Heart right ventricle (tissue), 16 donors: ENCODE measurements at places on chromosomes 5 and 9. TPM values are rescaled to one million over a fixed set of nuclear protein-coding genes. Genes with fewer than 3 reads are reported as not detected.

- H3K4me3 ChIP-seq = peak overlapping the region; percentile 80
- H3K36me3 ChIP-seq = no peaks in the 10 kb centered on the region
- peak; percentile 81 for DNase-seq
- no peaks in the 10 kb centered on the region for H3K4me1 ChIP-seq
- peak overlapping the region; percentile 87 for H3K27ac ChIP-seq
These were observed 53.0 kb downstream of the CDC14B start for GRCh38 chr9:96566498-96567202.

Gene GABRA6
- total RNA-seq = not detected

DNA sequence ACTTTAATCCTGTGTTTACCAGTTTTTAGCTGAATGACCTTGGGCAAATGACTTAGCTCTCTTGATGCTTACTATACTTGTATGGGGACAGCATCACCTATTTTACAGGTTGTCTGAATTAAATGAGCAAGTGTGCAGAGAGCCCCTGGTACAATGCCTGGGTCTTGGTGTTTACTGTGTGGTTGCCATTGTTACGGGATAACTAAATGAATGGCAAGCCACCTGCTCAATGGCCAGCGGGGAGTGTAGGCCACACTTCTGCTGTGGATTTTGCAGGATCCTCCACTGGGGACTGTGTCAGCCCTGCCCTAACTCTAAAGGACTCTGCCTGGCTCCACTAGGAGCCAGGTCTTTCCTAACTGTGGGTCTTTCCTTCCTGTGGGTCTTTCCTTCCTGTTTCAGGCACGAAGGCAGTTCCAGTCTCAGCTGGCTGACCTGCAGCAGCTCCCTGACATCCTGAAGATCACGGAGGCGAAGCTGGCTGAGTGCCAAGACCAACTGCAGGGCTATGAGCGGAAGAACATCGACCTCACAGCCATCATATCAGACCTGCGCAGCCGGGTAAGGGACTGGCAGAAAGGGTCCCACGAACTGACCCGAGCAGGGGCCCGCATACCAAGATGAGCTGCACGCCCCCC is 10.3 kb upstream of the GLE1 start:
- H3K4me3 ChIP-seq = no peak overlapping the region
- no peaks in the 10 kb centered on the region for H3K27me3 ChIP-seq
- peak; percentile 68 for DNase-seq
- H3K4me1 ChIP-seq = peaks cover 10% of the 10 kb centered on the region
- H3K36me3 ChIP-seq = peaks cover 29% of the 10 kb centered on the region

Gene IL5
- not detected for total RNA-seq

DNA sequence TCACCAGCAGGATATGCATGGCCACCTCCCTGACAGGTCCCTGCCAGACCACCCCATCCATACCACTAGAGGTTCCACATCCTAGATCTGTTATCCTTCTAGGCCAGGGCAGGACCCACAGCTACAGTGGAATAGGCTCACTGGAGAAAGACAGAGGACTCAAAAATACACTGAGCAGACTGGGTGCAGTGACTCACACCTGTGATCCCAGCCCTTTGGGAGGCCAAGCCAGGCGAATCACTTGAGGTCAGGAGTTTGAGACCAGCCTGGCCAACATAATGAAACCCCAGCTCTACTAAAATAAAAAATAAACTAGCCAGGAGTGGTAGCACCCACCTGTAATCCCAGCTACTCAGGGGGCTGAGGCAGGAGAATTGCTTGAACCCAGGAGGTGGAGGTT is 56.5 kb upstream of the TESK1 start:
- no peak overlapping the region for H3K27ac ChIP-seq
- no peak overlapping the region for H3K4me3 ChIP-seq
- no peaks in the 10 kb centered on the region for H3K27me3 ChIP-seq
- no peak for DNase-seq
- peaks cover 35% of the 10 kb centered on the region for H3K4me1 ChIP-seq

DNA sequence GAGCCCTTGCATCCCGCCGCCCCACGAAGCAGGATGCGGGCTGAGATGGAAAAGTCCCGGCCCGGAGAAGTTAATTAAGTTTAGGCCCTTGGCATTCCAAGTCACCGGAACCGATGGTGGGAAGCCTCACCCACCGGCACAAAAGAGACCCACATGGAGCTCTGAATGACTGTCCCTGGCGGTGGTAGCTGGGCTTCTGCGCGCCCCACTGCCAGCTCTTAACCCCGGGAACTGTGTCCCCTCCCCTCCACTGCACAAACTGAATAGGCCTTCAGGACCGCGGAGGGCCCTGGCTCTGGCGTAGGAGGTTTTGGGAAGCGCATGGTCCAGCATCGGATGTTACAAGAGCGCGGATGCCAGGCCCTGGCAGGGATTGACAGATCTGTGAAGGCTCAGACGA is 291.1 kb upstream of the TUT7 start:
- no peaks in the 10 kb centered on the region for H3K4me1 ChIP-seq
- no peaks in the 10 kb centered on the region for H3K36me3 ChIP-seq
- DNase-seq = no peak
- no peak overlapping the region for H3K4me3 ChIP-seq
- no peaks in the 10 kb centered on the region for H3K27me3 ChIP-seq

DNA sequence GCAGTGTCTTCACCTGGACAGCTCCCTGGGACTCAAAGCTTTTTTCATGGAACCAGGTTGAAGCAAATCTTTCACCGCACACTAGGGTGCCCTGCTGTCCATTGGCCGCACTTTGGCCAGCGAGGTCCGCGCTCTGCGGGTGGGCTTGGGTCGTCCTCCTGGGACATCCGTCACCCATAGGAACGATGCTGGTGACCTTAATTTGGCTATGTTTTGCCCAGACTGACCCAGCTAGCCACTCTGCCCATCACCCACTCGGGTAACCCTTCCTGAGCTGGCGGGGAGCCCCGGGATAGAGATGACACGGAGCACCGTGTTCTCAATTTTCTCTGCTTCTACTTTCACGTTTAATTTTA is 25.9 kb downstream of the ZDHHC11B start:
- H3K27ac ChIP-seq = peak overlapping the region; percentile 88
- no peak for DNase-seq
- peak overlapping the region; percentile 25 for H3K4me3 ChIP-seq
- peaks cover 44% of the 10 kb centered on the region for H3K4me1 ChIP-seq
- no peaks in the 10 kb centered on the region for H3K36me3 ChIP-seq

GRCh38 chr5:56761151-56761885 is 54.0 kb upstream of the MAP3K1 start:
- no peaks in the 10 kb centered on the region for H3K27me3 ChIP-seq
- no peak for DNase-seq
- H3K36me3 ChIP-seq = no peaks in the 10 kb centered on the region
- H3K4me1 ChIP-seq = no peaks in the 10 kb centered on the region
- H3K4me3 ChIP-seq = no peak overlapping the region

GRCh38 chr9:76607730-76608436 is 148.9 kb downstream of the GCNT1 start:
- no peak overlapping the region for H3K27ac ChIP-seq
- H3K36me3 ChIP-seq = no peaks in the 10 kb centered on the region
- H3K4me1 ChIP-seq = no peaks in the 10 kb centered on the region
- DNase-seq = no peak

GRCh38 chr5:56350597-56351170 is 117.6 kb upstream of the ANKRD55 start:
- H3K4me3 ChIP-seq = no peak overlapping the region
- H3K27ac ChIP-seq = peak overlapping the region; percentile 54
- H3K27me3 ChIP-seq = no peaks in the 10 kb centered on the region
- DNase-seq = peak; percentile 74
- peaks cover 38% of the 10 kb centered on the region for H3K4me1 ChIP-seq

- no peak for DNase-seq
- no peaks in the 10 kb centered on the region for H3K27me3 ChIP-seq
- peak overlapping the region; percentile 70 for H3K27ac ChIP-seq
- no peaks in the 10 kb centered on the region for H3K36me3 ChIP-seq
- no peak overlapping the region for H3K4me3 ChIP-seq
These were observed 290.1 kb upstream of the MPDZ start for GRCh38 chr9:13569602-13570067.

GRCh38 chr5:83924171-83924570 is 203.5 kb upstream of the HAPLN1 start:
- no peak overlapping the region for H3K4me3 ChIP-seq
- no peaks in the 10 kb centered on the region for H3K36me3 ChIP-seq
- H3K27me3 ChIP-seq = no peaks in the 10 kb centered on the region
- DNase-seq = no peak
- H3K4me1 ChIP-seq = no peaks in the 10 kb centered on the region
- H3K27ac ChIP-seq = no peak overlapping the region

DNA sequence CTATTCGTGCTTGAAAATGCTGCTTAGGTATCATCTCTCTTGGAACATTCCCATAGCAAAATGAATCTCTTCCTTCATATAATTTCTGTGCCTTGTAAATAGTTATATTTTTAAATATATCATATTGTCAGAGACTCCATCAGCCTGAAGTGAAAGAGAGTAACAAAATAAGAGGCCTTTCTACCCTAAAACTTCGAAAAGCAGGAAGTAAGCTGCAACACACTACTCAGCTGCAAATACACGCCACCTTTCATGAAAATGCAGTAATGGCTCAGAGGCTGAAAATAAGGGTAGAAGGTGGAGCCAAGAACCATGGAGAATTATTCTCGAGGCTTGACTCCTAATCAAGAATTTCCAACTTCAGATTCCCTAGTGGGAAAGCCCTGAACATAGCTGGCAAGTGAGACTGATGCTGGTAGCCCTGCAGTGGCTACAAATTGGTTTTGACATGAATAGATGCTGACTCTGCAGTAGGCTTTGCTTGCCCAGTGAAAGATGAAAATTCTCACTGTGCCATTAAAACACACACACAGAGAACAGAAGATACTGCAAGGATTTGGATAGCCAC is 30.2 kb upstream of the PTGER4 start:
- no peaks in the 10 kb centered on the region for H3K27me3 ChIP-seq
- H3K4me1 ChIP-seq = no peaks in the 10 kb centered on the region
- H3K36me3 ChIP-seq = no peaks in the 10 kb centered on the region
- H3K4me3 ChIP-seq = no peak overlapping the region

Gene BTNL8
- total RNA-seq = not detected

DNA sequence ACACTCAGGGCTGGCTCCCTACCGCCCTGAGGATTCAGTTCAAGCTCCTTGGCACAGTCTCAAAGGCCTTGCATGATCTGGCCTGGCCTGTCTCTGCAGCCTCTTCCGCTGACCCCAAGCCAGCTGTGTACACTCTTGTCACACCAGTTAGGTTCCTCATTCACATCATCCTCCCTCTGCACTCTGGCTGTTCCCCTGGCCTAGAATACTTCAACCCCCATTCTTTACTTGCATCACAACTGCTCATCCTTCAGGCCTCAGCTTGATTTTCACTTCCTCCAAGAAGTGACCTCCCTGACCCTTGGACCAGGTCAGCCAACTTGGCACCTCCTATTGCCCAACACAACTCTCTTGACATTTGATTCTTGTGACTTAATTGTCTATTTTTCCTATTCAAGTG is 18.9 kb upstream of the PFDN1 start:
- H3K36me3 ChIP-seq = no peaks in the 10 kb centered on the region
- H3K4me1 ChIP-seq = peaks cover 30% of the 10 kb centered on the region
- H3K27ac ChIP-seq = peak overlapping the region; percentile 81
- H3K4me3 ChIP-seq = no peak overlapping the region
- no peaks in the 10 kb centered on the region for H3K27me3 ChIP-seq

- H3K4me1 ChIP-seq = no peaks in the 10 kb centered on the region
- no peak overlapping the region for H3K27ac ChIP-seq
- no peaks in the 10 kb centered on the region for H3K27me3 ChIP-seq
- DNase-seq = no peak
- H3K4me3 ChIP-seq = no peak overlapping the region
These were observed 522.9 kb upstream of the DAB2 start for GRCh38 chr5:39947657-39948056.

Gene DBH
- not detected for total RNA-seq

GRCh38 chr5:178221282-178221681 is 11.3 kb downstream of the PHYKPL start:
- no peaks in the 10 kb centered on the region for H3K27me3 ChIP-seq
- peaks cover 16% of the 10 kb centered on the region for H3K4me1 ChIP-seq
- H3K4me3 ChIP-seq = no peak overlapping the region

DNA sequence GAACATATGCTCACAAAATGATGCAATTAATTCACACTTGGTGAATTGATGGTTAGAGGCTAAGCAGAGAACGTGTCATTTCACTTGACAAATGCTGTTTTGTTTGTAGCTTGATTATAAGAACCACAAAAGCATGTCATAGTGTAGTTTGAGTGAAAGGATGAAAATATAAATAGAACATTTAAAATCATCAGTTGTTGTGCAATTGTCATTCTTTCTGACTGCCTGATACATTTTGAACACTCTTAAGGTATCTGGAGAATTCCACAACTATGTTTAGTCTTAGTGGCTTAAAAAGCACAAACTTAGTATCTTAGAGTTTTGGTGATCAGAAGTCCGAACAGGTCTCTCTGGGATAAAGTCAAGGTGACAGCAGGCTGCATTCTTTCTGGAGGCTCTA is 129.4 kb downstream of the BASP1 start:
- H3K4me1 ChIP-seq = no peaks in the 10 kb centered on the region
- no peak overlapping the region for H3K27ac ChIP-seq
- H3K36me3 ChIP-seq = no peaks in the 10 kb centered on the region
- DNase-seq = no peak
- H3K4me3 ChIP-seq = no peak overlapping the region

DNA sequence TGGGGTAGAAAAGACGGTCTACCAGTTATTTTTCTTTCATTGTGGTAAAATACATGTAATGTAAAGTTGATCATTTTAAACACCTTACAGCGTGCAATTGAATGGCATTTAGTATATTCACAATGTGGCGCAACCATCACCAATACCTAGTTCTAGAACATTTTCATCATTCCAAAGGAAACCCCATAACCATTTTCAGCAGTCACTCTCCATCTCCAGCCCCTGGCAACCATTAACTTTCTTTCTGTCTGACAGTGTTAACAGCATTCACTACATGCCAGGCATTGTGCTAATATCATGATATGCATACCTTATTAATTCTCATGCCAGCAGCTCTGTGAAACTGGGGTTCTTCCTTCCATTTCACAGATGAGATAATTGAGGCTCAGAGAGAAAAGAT is 32.0 kb downstream of the PTGS1 start:
- no peaks in the 10 kb centered on the region for H3K4me1 ChIP-seq
- DNase-seq = no peak
- peaks cover 6% of the 10 kb centered on the region for H3K27me3 ChIP-seq
- no peak overlapping the region for H3K4me3 ChIP-seq
- no peak overlapping the region for H3K27ac ChIP-seq

GRCh38 chr9:77677957-77678535 is 29.9 kb upstream of the GNA14 start:
- no peak for DNase-seq
- no peak overlapping the region for H3K4me3 ChIP-seq
- H3K27me3 ChIP-seq = no peaks in the 10 kb centered on the region
- no peaks in the 10 kb centered on the region for H3K4me1 ChIP-seq
- H3K36me3 ChIP-seq = no peaks in the 10 kb centered on the region

Gene OMD
- total RNA-seq = 3.6 TPM

DNA sequence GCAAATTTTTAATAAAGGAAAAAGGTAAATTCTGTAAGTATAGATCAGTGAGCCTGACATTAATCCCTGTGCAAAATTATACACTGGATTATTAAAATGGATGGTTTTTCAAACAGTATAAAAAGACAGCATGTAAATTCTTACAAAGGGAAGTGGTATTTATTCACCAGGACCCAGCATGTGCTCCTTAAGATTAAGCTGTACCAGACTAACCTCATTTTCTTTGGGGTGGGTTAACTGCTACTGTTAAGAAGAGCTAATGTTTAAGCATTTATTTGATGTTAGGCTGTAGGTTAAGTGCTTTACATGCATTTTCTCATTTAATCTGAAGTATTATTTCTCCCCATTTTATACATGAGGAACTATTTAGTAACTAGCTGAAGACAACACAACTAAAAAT is 60.3 kb upstream of the RFX3 start:
- DNase-seq = no peak
- H3K4me3 ChIP-seq = no peak overlapping the region
- H3K36me3 ChIP-seq = no peaks in the 10 kb centered on the region
- H3K27me3 ChIP-seq = no peaks in the 10 kb centered on the region
- no peak overlapping the region for H3K27ac ChIP-seq
- H3K4me1 ChIP-seq = no peaks in the 10 kb centered on the region

Gene IFNA8
- not detected for total RNA-seq
